ENCODE measurements at places on chromosomes 6 and 20.

GRCh38 chr6:149855741-149856140 is 8.4 kb downstream of the LRP11 start:
- DNase-seq = no peak

DNA sequence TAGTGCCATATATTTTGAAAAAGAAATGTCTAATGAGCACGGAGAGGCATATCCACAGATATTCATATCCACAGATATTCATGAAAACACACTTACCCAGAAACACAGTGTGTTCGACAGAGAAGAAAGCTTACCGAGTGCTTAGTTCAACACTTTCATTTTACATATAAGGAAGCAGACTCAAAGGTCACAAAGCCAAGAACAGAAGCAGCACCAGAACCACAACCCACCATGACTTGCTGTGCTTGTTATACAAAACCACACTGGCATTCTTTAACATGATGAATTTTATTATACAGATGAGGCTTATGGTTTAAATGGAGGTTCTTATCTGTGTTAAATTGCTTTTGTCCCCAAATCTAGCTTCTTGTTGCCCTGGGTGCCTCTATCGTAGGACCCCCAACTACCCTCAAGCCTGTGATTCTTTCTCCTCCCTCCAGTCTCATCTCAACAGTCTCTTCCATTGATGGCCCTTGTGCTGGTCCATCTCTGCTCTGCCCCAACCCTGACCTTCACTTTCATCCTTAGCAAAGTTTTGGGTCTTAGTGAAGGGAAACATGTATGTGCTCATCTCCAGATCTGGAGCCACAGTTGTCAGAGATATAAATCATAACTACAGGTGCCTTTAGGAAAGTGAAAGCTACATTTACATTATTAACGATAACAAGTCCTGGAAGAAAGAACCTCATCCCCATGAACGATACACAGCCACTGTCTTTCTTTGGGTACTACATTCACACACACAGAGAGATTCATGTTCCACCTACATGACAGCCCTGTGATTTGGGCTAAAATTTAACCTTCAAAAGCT is 40.0 kb downstream of the SF3B5 start:
- DNase-seq = no peak

- DNase-seq = no peak
Measured at GRCh38 chr20:62378215-62378614, 8.7 kb upstream of the RPS21 start.

DNA sequence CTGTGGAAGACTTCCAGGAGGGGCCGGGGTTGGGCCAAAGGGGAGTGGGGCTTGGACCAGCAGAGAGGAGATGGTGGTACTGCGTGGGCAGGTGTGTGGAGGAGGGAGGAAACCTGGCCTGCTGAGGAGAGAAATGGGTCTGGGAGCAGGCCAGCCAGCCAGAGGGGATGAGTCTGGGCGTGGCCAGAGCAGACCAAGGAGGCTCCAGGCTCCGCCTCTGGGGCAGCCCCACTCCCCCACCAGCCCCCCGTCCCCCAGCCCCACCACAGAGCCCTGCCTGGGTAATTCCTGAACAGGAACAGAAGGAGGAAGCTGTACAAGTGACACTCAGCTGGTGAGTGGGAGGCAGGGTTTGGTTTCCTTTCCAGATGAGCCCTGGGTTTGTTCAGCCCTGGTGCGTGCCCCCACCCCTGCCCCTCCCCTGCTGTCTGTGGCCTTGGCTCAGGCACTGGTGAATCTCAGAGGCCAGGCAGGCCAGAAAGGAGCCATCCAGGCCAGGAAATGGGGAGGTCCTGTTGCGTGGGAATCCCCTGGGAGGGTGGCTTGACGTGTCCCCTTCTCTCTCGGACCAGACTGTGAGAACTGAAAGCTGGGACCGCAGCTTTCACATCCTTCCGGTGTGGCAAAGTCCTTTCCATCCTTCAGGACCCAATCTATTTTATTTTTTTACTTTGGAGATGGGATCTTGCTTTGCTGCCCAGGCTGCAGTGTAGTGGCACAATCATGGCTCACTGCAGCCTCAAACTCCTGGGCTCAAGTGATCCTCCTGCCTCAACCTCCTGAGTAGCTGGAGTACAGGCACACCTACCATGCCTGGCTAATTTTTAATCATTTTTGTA is 9.4 kb upstream of the SRC start:
- no peak for DNase-seq

DNA sequence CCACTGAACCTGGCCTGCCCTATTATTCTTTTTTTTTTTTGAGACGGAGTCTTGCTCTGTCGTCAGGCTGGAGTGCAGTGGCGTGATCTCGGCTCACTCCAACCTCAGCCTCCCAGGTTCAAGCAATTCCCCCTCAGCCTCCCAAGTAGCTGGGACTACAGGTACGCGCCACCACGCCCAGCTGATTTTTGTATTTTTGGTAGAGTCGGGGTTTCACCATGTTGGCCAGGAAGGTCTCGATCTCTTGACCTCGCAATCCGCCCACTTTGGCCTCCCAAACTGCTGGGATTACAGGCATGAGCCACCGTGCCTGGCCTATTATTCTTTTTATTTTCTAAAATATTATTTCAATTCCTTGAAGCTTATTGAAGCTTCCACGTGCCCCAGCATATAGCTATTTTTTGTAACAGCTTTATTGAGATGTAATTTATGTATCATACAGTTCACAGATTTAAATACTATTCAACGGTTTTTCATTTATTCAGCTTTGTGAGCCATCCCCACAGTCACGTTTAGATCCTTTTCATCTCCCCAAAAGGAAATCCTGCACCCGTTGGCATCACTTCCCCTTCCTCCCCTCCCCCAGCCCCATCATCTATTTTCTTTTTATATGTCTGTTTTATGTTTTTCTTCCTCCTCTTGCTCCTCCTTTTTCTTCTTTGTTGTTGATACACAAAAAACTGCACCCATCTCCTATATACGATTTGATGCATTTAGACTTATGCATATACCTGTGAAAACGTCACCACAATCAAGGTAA is 13.5 kb upstream of the MDFI start:
- no peak for DNase-seq

- DNase-seq = no peak
Measured at GRCh38 chr20:62984666-62985443, 21.9 kb downstream of the BHLHE23 start.

- no peak for DNase-seq
Measured at GRCh38 chr6:14533446-14533845, 415.9 kb downstream of the CD83 start.

GRCh38 chr6:40584741-40585140 is 2.4 kb downstream of the LRFN2 start:
- DNase-seq = no peak

DNA sequence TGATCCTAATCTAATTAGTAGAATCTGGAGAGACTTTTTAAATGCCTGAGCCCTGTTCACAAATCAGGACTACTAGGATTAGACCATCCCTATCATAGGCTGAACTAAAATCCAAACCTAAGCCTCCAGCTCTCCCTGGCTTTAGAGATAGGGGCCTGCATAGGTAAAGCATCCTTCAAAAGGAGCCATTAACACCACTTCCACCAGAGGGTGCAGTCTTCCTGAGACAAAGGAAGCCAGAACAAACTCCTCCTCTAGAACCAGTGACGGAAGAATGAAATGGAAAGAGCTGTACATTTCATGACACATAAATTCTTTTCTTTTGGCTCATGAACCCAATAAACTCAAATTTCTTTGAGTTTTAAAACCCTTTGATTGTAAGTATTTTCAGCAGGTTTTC is 291.2 kb upstream of the ADGRB3 start:
- peak; percentile 14 for DNase-seq

DNA sequence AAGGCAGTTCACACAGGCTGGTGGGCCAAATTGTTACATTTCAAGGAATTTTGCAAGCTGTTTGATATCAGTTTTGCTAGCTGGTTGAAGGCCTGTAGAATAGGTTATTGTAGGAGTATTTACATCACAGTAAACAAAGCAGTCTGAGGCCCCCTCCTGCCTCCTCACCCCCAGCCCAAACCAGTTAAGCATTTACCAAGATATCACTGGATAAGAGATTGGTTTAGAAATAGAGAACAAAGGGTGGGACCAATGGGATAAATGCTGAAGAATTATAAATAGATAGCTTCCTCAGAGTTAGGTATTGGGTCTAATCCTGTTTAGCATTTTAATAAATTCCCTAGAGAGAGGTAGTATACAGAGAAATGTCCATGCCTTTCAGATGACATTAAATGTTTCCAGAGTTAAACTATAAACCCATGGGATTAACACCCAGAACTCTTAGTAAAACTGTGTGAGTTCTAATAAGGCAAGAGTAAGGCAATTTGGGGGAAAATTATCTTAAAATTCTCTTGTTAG is 2.3 kb upstream of the PHACTR2 start:
- DNase-seq = no peak

DNA sequence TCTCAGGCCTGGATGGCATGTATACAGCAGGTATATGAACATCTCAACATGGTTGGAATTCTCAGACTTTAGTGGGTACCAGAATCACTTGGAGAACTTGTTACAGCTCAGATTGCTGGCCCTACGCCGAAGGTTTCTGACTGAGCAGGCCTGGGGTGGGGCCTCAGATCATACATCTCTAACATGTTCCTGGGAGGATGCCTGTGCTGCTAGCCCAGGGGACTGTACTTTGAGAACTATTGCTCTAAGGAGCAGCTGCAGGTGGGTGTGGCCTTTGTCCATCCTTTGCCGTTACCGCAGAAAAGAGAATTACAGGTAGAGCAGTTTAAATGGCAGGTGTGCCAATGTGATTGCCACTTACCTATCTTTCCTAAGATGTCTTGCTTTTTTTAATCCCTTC is 310.5 kb upstream of the JAG1 start:
- no peak for DNase-seq

- DNase-seq = no peak
Measured at GRCh38 chr20:32763202-32764004, 1.2 kb downstream of the DNMT3B start.
